NCI-H460 (cell line): ENCODE measurements at places on chromosomes 1 and 21. TPM values are rescaled to one million over a fixed set of nuclear protein-coding genes. Genes with fewer than 3 reads are reported as not detected.

DNA sequence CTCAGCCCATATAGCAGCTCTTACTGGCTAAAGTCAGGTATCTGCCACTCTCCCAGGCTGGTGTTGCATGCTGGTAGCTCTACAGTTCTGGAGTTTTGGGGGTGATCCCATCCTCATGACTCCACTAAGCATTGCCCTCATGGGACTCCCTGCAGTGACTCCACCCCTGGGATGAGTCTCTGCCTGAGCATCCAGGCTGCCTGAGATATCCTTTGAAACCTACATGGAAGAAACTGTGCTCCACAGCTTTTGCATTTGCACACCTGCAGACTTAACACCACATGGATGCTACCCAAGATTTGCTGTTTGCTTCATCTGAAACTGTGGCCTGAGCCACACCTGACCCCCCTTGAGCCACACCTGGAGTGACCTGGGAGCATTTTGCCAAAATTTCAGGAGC, 226.4 kb downstream of the C1orf94 start:
- no peak for DNase-seq

- DNase-seq = no peak
These were observed 32.0 kb upstream of the EXO1 start for GRCh38 chr1:241816008-241816407.

DNA sequence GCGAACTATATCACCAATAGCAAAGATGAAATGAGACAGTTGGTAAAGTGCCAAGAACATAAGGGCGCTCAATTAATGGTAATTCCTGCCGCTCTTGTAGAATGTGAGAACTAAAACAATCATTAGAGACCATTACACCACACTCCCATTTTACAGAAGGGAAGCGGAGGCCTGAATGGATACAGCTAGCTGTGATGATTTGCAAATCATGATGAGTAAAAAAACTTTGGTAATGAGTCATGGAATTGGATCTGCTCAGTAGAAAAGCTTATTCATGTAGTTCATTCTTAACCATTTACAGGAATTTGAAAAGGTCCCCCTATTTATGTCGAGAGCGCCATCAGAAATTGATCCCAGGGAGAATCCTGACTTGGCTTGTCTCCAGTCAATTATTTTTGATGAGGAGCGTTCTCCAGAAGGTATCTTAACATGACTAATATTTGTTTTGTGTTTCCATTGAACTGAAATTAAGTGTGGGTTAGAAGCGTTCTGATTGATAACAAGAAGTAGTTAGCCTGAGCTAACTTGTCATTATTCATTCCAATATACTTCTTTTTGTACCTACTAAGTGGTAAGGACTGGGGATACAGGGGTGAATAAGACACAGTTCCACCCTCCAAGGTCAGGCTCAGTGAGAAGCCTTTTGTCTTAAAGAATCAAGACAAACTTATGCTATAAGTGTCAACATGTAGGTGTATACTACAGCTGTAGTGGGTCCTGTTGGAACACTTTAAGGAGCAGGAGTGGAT, 812 bp downstream of the TTC4 start:
- DNase-seq = no peak

Gene TMEM51
- 6.3 and 6.4 TPM in 2 replicates for total RNA-seq

- no peak for DNase-seq
These were observed 13.6 kb upstream of the LAMTOR5 start for GRCh38 chr1:110420874-110421793.

DNA sequence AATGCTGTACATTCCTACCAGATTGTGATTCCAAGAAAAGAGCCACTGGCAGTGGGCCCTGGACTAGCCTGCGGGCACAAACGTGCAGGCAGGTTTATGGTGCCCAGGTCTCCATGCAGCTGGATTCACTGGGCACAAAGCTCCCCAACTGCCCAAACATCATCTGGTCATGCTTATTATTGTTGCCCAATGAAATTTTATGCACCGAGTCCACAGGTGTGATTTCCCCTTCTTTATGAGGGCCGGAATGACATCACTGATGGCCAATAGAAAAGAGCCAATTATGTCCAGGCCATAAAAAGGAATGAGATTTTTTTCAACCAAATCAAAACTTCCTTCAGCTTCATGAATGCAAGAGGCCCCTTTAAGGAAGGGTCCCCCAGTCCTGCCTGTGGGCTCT, 66.2 kb downstream of the ERI3 start:
- no peak for DNase-seq

DNA sequence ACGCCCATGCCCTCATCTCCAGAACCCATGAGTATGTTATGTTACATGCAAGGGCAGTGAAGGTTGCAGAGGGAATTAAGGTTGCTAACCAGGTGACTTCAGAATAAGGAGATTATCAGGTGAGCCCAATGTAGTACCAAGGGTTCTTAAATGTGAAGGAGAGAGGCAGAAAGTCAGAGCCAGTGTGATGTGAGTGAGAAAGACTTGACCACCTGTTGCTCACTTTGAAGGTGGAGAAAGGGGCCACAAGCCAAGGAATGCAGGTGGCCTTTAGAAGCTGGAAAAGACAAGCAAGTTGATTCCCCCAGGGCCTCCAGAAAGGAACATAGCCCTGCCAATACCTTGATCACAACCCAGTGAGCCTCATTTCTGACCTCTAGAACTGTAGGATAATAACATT, 84.7 kb upstream of the CLDN14 start:
- no peak for DNase-seq

Gene CELSR2
- total RNA-seq = 2.7 and 3.8 TPM in 2 replicates

Gene AMY1A
- not detected in 2 replicates for total RNA-seq

DNA sequence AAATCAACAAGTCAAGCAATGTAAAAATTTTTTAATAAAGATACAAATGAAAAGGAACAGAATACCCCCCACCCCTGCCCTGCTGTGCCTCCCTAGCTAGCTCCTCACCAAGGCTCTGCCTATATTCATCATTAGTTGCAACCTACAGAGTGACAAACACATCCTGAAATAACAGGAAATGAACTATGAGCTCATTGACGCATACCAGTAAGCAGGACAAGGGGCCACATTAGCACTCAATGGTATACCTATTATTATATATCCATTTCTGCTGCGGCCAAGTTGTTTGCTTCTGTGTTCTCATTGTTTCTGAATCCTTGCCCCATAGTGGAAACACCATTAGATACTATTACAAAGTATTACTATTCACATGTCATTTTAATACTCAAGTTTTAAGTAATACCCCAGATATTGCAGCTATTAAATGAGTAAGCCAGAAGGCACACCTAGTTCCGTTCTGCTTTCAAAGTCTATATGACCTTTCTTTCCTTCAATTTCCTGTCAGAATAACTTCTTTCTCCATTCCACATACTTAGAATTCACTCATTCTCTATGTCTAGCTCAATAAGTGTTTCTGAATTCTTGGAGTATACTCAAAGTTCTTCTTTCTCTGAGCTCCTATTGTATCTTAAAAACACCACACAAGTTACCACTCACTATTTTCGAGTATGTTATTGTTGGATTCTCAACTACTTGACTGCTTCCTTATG, 1214.9 kb downstream of the PLA2G4A start:
- DNase-seq = no peak

DNA sequence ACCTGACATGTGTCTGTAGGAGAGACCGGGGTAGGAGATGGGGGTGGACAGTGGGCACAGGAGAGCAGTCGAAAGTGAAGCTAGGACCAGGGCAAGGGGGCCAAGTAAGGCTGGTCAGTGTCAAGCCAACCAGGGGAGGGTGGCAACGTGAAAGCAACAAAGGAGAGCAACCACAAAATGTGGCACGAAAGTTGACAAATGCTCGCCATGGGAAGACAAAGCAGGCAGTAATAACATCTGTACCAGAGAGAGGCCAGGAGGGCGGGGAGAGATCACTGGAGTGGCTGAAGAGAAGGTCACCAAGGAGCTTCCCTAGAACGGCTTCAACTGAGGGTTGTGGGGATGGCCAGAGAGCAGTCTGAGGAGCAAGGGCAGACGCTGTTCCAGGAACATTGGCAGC, 17.0 kb downstream of the QSOX1 start:
- no peak for DNase-seq

DNA sequence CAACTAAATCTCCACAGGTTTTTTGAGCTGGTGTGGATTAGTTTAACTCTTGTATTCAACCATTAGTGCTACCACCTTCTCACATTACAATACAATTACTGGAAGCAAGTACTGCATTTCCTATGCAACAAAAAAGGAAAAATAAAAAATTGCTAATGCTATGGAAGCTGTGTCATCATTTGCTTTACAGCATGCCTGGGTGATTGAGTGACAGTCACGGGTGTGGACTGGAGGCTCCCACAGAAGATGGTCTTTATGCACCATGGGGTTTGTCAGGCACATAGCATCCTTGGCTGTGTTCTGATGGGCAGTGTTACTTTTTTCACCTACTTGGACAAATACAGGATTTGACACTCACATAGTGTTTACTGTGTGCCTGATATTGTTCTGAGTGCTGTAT, 262.3 kb downstream of the TM2D1 start:
- no peak for DNase-seq

GRCh38 chr21:40641042-40641441, 205.9 kb downstream of the DSCAM start:
- DNase-seq = no peak

Gene TLCD4
- 10.2 and 10.5 TPM in 2 replicates for total RNA-seq

DNA sequence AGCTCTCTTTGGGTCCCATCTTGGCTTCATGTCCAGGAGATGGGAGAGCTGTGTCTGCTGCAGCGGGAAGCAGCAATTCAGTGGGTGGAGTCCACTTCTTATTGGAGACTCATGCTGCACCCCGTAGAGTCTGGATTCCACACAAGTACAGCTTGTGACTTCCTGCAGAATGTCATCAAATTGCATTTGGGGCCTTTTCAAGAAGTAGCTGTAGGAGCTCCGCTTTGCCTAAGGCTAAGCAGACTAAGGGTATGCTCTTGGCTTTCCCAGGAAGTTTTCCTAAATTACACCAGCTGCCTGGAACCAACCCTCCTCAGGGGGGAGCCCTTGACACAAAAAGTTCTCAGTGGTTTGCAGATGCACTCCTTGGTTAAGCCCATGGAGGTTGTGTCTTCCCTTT, 5.7 kb upstream of the MOB3C start:
- no peak for DNase-seq

Gene GSTM5
- total RNA-seq = 0.12 TPM in 2 replicates

GRCh38 chr1:26838474-26839338, 12.2 kb downstream of the ZDHHC18 start:
- DNase-seq = no peak

GRCh38 chr1:68770817-68771216, 273.9 kb upstream of the DEPDC1 start:
- no peak for DNase-seq

- DNase-seq = no peak
These were observed 61.4 kb upstream of the HMCN1 start for GRCh38 chr1:185672719-185673360.

- no peak for DNase-seq
These were observed 43.9 kb downstream of the TESK2 start for GRCh38 chr1:45446950-45447672.

DNA sequence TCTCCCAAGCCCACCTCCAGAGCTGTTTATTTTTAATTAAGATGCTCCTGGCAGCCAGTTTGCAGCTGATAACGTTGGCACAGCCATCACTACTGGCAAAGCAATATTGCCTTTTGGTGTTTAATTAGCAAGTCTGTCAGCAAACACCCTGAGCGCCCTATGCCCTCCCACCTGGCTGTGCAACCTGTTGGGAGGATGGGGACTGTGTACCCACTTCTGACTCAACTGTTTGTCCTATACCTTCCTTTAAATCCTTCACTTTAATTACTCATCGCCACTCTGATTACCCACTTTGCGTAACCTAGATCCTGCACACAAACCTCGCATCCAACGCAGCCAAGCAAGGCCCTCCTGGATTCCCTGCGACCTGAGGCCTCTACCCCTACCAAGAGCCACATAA, 67.1 kb downstream of the BCAR3 start:
- DNase-seq = no peak
